Fibroblast of gingiva (primary cell): ENCODE measurements at places on chromosomes 4 and X.
A peak's percentile ranks its signal among the peaks of the same experiment; 100 is the strongest.

DNA sequence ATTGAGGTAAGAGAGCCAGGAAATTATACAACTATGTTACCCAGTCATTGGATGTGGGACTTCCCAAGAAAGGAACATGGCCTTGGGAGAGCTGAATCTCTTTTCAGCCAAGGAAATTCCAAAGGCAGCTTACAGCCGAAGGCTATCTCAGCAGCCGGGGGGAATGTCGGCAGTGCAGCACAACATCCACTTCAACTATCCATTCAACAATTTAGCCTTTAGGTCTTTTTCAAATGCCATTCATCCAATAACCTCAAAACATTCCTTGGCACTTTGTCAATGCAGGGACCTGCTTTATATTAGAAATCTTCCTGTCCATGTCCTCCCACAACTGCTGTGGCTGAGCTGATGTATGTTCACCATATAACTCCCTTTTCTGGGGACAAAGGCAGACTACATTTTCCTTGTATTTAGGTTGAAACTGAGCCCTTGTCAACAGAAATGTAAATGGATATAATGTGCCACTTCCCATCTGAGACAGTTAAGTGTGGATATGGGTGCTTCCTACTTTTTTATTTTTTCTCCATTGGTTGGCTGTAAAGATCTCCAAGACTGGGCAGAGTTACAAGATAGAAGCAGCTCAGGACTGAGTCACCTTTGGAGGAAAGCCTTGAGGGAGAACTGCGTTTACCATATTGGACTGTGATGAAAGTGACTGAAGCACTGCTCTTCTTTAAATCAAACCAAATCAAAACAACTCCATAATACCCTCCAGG lies 94.8 kb downstream of the GPRIN3 start:
- DNase-seq: peak; percentile 10

DNA sequence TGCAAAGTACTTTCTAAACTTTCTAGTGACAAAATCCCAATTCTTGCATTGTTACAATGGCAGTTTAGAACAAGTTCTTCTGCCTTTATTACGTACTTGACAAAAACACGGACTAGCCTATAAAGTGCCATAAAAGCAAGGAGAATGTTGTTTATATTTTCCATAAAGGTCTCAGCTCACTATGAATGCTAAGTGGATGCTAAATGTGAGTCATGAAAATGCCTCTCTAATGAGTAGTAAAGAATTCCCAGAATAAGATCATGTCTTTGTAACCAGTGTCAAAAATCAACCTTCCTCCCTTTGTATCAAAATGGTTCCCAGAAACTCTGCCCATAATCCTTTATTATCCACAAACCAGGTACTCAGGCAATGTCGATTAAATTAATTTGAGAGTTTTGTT lies 539.8 kb upstream of the SLIT2 start:
- DNase-seq: peak; percentile 34

DNA sequence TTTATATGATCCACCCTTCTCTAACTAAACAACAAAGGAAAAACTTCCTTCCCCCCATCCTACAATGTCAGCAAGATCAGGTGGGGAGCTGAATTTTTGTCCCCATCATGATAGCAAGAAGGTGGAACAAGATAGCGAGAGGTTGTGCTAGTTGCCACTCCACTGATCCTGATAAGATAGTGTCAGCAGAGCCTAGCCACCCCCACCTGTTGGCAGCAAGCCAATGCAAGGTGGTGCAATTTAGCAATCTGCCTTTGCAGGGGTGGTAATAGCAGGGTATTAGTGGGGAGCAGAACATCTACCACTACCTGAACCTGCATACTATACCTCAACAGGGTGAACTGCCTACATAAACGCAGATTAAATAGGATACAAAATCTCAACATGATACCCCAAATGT lies 80.2 kb upstream of the MAMLD1 start:
- DNase-seq: no peak

- DNase-seq: no peak
Observed at GRCh38 chr4:7584098-7584497, 149.4 kb upstream of the PSAPL1 start.

GRCh38 chr4:31461421-31461820 lies 741.3 kb downstream of the PCDH7 start:
- DNase-seq: peak; percentile 30
